Stimulated activated CD4-positive, alpha-beta T cell treated with anti-CD3 and anti-CD28 coated beads, Interleukin-1b, Interleukin-23, amount 100 ng/mL, for 4 hours (primary cell): ENCODE measurements at places on chromosomes 11 and 22.

DNA sequence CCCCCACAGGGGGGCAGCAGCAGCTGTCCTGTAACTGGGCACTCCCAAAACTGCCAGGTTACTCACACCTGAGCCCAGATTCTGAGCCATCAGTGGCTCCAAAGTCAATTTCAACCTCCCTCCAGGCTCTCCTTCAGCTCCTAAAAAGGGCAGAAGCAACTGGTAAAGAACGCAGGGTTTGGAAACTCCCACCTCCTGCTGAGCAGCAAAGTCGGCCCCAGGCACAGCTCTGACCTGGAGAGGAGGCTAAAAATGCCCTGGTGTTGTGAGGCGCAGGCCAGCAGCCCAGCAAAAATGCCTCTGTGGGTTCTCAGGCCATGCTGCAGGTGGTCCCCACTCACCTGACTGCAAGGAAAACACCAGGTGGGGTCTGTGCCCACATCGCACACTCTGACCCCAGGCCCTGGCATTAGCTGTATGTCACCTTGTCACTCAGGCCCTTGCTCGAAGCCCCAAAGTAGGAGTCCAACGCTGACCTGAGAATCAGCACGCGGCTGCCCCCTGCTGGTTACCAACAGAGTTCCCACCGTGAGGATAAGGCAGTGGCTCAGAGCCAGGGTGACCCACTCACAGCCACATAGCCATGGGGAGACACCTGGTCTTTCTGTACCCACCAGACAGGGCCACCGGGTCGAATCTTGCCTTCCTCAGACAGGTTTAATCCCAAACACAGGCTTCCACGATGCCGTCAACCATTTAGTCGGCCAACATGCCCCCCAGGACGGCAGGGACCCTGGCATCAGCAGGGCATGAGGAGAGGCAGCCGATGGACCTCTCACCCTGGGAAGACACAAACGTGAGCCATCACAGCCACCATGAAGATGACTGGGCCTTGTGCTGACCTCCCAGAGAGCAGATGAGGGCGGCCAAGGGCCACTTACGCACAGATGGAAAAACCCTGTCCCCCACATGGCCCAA, 11.1 kb downstream of the POLR3H start:
- DNase-seq: peak; percentile 52

GRCh38 chr22:43364169-43364435, 20.9 kb upstream of the SCUBE1 start:
- DNase-seq: no peak

DNA sequence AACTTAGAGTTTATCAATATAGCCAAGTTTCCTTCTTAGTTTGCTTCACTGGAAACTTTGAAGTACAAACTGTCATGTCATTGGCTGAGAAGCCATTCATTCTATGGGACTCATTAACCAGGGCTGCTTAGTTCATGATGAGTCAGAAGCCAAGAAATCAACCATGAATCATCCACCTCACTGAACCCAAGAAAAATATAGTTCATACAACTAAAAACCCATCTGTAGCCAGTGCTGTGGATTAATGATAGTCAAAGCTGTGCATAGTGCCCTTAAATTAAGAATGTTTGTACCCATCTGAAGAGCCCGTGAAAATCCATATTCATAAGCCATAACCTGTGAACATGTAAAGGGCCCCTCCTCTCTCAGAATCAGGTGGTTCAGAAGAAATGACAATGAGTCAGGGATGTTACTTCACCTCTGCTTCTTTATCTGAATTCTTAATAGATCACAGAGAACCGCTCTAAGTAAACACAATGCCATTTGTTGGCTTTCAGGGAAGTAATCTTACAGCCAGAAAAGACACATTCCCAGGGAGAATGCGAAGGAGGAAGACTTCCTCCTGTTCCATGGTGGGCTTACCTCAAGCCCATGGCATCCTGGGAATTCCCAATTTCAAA, 25.4 kb downstream of the MMP20 start:
- DNase-seq: no peak

DNA sequence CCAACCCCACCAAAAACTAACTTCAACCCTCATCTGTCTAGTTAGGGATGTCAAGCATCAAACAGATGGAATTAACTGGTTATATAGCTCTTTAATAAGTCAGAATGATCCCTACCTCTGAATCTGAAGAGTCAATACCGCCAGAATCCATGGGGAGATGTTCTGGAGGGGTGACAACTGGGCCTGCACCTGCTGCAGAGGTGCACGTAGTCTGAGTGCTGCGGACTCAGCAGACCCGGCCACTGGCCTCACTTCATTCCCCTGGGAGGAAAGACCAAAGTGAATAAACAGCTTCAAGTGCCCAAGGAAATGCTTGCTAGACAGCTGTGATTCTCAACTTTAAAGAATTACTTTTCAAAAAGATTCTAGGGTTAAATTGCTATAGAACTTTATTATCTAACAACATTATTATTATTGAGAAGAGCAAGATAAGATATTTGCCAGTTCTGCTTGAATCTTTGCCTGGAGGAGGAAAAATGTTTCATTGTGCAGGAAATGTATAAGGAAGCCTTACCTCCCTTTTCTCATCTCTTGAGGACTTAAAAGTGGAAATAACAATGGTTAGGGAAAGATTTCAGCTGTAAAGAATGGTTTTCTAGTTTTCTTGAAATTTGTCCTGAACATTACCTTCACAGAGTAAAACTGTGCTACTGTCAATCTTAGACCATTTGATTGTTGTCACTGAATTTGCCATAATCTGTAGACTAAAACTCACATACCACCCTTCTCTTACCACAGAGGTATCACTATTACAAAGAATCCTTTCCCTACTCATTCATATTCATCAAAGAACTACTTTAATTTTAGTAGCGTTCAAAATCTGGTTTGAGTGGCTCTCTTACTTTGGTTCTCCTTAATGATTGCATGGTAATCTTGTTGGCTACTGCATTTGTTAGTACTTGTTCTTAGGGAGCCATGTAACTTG, 4.2 kb downstream of the XBP1 start:
- DNase-seq: no peak

- DNase-seq: no peak
Measured at GRCh38 chr11:83140691-83141455, 16.1 kb upstream of the PCF11 start.

DNA sequence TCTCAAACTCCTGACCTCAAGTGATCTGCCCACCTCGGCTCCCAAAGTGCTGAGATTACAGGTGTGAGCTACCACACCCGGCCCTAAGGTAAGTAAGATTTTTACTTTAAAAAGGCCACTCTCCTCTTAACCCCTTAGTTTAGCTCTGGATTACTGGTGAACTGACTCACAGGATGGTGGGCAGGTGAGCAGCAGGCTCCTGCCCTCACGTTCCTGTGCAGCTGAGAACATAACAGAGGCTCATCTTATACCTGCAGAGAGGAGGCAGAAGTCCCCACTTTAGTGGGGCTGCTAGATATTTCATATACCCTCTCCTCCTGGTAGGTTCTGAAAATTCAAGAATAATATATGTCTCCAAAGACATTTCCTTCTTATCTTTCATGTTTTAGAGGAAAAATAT, 17.1 kb upstream of the SERPIND1 start:
- DNase-seq: no peak

DNA sequence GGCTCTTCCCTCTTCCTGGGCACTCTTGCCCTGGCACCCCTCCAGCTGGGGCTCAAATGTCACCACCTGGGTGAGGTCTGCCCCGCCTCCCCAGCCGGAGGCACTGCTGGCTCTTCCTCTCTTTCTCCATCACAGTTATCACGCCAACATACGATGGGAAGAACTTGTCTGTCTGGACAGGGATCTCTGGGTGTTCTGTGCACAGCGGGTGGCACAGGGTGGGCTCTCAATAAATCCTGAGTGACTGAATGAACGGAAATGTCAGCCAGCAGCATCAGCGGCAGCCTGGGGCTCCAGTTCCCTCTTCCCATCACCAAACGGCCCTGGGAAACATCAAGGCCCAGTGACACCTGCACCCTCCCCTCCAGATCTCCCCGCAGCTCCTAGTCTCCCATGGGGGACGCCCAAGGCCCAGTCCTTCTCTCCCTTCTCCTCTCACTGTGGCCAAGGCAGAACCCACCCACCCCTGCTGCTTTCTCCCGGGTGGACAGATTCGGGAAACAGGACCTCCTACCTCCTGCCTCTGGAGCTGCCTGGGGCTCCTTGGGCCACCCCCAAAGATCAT, 440 bp upstream of the SLC25A45 start:
- DNase-seq: no peak

DNA sequence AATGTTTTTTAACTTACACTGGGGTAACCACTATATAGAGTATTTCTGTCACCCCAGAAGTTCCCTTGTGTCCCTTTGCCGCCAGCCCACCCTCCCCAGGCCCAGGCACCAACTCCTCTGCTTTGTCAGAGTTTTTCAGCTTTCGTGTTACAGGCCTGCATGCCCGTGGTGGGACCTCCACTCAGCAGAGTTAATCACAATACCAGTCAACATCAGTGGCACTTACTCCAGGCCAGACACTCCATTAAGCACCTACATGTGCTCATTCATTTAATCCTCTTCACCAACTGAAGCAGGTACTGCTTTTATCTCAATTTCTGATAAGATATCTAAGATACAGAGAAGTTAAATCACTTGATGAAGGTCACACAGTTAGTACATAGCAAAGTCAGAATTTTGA, 63.3 kb downstream of the LIF start:
- no peak for DNase-seq
